ENCODE measurements at places on chromosomes 2 and 18.

DNA sequence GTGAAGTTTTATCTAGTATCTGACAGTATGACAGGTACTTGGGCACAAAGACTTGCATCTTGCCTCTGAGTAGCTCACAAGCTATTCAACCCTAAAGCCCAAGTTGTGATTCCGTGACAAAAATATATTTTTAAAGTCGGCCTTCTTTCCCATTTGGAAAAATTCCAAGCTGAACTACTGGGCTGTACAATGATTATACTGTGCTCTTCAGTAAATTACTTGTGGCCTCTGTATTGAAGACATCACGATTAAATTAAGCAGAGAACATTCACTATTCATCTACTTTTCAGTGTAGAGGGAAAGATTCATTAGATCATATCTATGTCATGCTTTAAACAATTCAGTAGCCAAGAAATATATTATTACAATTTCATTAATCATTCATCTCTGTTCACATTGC, 282.2 kb downstream of the CDH2 start:
- DNase-seq: no peak

- no peak for DNase-seq
Observed at GRCh38 chr2:50773211-50773932, 258.6 kb downstream of the NRXN1 start.

- no peak for DNase-seq
Observed at GRCh38 chr2:20755132-20755800, 67.6 kb downstream of the LDAH start.

GRCh38 chr18:80245781-80246444, 1.4 kb downstream of the PARD6G start:
- DNase-seq: no peak

- no peak for DNase-seq
Observed at GRCh38 chr2:118121986-118122524, 33.8 kb downstream of the INSIG2 start.

GRCh38 chr2:74502720-74503505, 3.5 kb upstream of the LBX2 start:
- peak; percentile 86 for DNase-seq

DNA sequence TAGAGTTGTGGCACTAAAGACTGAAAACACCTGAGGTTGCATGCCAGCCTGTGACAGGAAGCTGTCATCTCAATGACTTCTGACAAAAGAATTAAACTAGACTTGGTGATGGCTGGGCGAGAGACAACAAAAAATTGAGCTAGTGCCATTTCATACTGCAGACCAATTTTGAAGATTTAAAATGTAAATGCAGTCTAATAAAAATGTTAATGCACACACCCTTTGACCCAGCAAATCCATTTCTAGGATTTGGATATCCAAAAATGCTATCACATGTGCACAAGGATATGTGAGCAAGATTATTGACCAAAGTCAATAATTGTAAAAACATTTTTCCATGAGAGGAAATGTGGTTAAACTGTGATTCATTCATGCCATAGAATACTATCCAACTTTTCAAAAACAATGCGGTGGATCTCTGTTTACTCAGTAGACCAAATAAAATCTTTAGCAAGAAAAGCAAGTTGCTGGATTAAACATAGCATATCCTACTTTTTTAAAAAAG, 5.6 kb downstream of the FBXO36 start:
- DNase-seq: no peak

GRCh38 chr2:226742347-226742746, 57.3 kb downstream of the IRS1 start:
- DNase-seq: no peak

DNA sequence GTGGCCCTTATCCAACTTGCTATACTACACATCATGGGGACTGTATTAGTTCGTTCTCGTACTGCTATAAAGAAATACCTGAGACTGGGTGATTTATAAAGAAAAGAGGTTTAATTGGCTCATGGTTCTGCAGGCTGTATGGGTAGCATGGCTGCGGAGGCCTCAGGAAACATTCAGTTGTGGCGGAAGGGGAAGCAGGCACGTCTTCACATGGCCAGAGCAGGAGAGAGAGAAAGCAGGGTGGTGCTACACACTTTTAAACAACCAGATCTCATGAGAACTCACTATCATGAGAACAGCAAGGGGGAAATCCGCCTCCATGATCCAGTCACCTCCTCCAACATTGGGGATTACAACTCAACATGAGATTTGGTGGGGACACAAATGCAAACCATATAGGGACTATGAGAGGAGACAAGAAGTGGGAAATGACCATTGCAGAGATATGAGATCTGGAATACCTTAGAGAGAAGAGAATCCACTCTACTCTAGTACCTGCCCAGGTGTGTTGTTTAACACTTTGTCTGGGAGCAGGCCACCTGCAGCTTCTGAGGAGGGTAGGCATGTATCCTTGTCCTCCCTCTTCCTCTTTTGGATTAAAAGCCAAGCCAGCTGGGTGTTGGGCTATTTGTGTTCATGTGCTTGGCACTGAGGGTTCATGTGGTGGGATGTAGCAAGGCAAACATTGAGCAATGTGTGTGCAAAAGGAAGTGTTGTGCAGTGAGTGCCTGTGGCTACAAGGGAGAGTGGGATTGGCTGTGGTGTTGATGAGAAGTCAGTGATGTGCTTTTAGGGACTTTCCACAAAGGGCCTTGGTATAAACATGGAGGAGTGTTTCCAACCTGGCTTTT, 22.8 kb downstream of the TTLL4 start:
- no peak for DNase-seq

GRCh38 chr2:68992933-68993332, 18.5 kb downstream of the GKN1 start:
- peak; percentile 73 for DNase-seq

DNA sequence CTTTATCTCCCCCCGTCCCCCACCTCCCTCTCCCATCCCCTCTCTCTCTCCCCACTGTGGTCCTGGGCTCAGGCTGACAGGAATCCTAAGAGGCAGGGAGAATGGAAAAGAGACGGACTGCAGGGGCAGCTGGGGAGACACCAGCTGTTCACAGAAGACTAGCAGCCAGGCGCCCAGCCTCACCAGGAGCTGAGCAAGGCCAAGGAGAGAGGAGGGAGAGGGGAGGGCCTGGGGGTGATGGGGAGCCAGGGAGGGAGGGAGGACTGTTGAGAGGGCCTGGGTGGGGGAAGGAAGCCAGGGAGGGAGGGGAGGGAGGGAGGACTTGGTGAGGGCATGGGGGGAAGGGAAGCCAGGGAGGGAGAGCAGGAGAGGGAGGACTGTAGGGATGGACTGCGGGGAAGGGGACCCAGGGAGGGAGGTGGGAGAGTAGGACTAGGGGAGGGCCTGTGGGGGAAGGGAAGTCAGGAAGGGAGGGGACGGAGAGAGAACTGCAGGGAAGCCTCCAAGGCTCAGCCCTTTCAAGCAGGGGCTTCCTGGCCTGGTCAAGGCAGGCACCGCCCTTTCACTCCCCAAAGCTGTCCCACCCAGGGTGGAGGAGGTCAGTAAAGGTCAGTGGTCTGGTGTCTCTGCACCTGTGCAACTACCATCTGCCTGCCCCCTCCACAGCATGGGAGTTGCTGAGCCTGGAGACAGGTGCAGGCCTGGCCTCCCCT, 517.7 kb upstream of the MYT1L start:
- DNase-seq: no peak
